ENCODE measurements at places on chromosomes 7 and 10.

DNA sequence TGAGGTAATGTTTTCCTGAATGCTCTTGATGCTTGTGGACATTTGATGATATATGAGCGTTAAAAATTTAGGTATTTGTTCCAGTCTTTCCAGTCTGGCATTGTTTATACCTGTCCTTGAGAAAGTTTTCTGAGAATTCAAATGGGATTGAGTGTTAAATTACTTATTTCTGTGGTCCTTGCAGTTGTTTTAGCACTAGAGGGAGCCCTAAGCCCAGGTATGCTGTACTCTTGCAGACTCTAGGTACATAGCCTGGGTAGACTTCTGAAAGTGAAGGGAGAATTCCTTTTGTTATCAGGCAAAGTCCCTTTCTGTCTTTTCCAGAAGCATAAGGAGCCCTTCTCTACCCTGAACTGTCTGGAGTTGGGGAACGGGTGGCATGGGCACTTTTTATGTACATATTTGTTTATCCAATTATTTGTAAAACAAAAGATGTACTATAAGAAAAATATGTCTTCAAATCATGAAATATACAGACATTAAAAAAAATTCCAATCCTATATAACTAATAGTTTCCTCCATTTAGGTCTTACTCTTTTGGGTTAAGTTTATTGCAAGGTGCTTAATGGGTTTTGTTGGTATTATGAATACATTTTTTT is 262.1 kb downstream of the ATRNL1 start:
- DNase-seq: no peak

DNA sequence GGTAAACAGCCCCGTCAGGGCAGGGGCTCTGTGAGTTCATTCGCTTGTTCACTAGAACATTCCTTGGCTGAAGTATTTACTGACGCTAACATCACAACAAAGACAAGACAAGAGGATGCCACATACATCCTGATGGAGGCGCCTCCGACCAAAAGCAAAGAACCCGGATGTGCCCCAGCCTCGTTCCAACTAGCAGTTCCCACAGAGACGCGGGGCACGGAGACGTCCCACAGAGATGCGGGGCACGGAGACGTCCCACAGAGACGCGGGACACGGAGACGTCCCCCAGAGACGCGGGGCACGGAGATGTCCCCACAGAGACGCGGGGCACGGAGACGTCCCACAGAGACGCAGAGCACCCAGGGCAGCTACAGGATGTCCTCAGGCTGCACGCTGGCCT is 35.4 kb upstream of the CFAP46 start:
- DNase-seq: no peak

GRCh38 chr10:2150288-2150687 is 413.0 kb upstream of the ADARB2 start:
- DNase-seq: no peak

DNA sequence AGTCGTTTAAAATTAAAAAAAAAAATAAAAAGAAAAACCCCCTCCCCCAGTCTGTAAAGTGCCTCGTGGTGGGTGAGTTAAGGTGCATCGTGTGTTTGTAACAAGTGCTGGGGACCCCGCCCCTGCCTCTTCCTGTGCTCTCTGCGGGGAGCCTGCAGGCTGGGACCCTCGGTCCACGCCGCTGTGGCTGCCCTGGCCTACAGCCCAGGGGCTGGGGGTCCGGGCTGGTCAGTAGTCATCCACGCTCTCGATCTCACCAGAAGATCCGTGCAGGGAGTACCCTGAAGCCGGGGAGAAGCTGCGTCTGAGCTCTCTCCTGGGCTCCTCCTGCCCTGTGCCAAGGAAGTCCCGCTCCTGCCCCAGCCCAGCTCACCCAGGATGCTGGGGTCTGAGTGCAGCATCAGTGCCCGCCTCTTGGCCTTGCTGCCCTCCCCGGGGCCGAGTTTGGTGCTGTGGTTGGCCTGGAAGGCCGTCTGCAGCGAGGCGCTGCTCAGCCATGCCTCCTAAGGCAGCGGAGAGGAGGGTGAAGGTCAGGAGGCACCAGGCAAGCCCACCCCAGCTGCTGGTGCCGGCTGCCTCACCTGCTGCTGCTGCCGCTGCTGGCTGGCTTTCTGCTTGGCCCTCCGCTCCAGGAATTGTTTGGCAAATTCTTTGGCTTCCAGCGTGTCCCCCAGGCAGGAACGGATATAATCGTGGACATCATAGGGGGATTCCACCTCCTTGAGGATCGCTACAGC is 8.1 kb downstream of the GNB2 start:
- no peak for DNase-seq

- DNase-seq: no peak
Measured at GRCh38 chr10:35600193-35600592, 4.9 kb upstream of the GJD4 start.

DNA sequence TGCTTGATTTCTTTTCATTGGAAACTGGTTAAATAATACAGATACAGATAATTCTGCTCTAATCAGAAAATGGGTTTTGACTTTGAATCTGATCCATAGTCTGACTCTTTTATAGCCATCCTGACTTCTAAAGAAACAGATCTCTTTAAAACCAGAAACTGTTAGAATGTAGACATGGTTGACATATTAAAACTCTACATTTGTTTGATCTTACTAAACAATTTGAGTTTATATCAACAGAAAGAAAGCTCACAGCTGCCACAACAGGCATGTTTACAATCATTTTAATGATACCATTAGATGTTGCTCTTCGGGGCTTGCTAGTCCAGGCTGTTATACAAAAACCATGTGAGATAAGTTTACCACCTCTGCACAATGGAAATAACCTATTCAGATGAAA is 193.0 kb upstream of the SEMA3A start:
- DNase-seq: no peak

DNA sequence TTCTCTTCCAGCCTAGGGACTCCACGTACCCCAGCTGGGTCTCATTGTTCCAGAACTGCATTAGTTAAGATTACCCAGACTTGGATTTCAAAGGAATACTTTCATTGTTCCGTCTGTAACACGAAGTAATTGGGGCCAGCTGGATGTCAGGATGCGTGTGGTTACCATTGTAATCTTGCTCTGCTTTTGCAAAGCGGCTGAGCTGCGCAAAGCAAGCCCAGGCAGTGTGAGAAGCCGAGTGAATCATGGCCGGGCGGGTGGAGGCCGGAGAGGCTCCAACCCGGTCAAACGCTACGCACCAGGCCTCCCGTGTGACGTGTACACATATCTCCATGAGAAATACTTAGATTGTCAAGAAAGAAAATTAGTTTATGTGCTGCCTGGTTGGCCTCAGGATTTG is 21.0 kb downstream of the LRRC17 start:
- DNase-seq: no peak

- DNase-seq: no peak
Measured at GRCh38 chr7:30659312-30659711, 22.9 kb downstream of the CRHR2 start.

DNA sequence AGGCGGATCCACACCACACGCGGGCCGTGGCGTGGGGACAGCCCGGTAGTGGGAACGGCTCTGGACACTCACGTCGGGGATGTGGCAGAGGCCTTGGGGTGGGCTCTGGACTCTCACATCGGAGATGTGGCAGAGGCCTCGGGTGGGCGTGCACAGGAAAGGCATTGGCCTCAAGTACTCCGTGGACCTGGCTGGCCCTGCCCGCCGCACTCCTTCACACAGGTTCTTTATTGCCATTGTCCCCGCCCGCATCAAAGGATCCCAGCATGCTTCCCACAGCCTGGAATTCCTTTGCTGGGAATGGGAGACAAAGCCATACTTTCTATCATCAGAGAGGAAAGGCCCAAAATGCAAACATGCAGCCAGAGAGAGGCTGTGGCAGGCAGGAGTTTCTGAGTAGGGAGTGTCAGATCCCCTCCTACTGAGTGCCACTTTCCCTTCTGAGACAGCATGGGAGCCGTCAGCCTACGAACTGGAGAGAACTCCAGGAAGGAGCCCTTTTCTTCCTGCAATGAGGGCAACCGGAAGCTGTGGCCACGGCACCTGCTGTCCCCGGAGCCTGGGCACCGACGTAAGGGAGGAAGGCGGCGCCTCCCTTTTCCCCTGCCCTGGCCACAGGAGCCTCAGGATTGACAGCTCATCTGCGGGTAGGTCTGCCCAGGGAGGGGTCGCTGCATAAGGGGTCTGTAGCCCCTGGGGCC is 51.5 kb downstream of the RBM17 start:
- no peak for DNase-seq

- no peak for DNase-seq
Measured at GRCh38 chr7:105892387-105892786, 16.0 kb upstream of the ATXN7L1 start.

DNA sequence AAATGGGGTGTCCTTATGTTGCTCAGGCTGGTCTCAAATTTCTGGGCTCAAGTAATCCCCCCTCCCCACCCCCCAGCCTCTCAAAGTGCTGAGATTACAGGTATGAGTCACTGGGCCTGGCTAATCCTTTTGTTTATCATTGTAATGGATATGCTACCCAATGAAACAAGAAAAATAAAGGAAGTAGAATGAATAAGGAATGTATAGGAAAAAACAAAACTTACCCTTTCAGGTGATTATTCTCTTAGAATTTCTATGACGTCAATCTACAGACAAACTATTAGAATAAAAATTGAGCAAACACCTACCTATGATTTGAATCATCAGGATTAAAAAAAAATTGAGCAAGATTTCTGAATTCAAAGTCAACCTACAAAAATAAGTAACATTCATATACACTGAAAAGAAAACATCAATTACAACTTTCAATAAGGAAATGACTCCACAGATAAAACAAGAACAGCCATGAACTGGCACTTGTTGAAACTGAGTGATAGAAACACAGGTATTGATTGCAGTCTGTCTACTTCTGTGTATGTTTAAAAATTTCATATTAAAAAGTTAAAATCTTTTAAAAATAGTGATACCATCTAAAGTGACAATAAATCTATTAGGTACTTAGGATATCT is 12.2 kb downstream of the ADAM12 start:
- DNase-seq: no peak

DNA sequence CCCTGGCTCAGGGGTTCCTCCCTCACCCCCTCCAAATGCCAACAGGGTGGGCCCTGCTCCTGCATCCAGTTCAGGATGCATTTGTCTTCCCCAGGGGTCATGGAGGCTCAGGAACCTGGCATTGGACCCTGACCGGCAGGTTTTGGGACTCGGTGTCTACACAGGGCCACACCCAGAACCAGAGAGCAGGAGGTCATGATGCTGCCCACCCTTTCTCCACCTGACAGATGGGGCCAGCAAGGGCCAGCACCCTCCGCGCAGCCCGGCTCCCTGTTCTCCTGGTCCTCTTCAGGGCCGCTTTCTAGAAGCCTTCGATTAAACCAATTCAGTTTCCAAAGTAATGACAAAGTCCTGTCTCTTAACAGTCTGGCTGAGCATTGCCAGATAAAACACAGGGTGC is 50.2 kb downstream of the CAMK2B start:
- no peak for DNase-seq

GRCh38 chr10:129719889-129720590 is 244.0 kb downstream of the EBF3 start:
- no peak for DNase-seq

GRCh38 chr10:111874576-111874975 is 309.0 kb downstream of the GPAM start:
- no peak for DNase-seq

DNA sequence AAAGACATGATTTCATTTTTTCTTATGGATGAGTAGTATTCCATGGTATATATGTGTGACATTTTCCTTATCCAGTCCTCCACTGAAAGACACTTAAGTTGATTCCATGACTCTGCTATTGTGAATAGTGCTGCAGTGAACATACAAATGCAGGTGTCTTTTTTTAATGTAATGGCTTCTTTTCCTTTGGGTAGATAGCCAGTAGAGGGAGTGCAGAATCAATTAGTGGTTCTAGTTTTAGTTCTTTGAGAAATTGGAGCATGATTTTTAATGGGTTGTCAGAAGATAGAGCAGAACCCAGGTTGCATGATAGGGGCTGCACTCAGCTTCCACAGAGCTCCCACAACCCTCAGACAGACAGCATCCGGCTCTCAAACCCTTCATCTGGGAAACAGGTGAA is 152.9 kb upstream of the PLXDC2 start:
- DNase-seq: no peak

GRCh38 chr7:115533785-115534184 is 496.8 kb downstream of the TFEC start:
- DNase-seq: no peak

DNA sequence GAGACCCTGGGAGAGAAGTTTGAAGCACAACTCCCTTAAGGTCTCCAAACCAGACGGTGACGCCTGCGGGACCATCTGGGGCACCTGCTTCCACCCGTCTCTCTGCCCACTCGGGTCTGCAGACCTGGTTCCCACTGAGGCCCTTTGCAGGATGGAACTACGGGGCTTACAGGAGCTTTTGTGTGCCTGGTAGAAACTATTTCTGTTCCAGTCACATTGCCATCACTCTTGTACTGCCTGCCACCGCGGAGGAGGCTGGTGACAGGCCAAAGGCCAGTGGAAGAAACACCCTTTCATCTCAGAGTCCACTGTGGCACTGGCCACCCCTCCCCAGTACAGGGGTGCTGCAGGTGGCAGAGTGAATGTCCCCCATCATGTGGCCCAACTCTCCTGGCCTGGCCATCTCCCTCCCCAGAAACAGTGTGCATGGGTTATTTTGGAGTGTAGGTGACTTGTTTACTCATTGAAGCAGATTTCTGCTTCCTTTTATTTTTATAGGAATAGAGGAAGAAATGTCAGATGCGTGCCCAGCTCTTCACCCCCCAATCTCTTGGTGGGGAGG is 10.8 kb downstream of the SERPINE1 start:
- DNase-seq: no peak

DNA sequence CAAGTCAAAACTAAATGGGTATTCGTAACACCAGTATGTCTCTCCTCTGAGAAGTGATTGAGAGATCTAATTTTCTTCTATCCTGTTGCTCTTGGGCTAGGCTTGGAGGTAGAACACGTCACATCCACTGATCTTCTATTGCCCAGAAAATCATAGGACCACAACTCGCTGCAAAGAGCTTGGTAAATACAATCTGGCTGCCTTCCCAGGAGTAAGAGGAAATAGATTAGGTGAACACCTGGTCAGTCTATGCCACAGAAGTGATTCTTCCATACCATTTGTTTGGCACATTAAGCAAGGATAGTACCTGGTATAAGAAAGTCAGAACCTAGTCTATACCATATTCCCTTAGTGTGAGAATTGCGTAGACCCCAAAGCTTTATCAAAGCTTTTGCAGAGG is 129.3 kb upstream of the PHYHIPL start:
- no peak for DNase-seq

DNA sequence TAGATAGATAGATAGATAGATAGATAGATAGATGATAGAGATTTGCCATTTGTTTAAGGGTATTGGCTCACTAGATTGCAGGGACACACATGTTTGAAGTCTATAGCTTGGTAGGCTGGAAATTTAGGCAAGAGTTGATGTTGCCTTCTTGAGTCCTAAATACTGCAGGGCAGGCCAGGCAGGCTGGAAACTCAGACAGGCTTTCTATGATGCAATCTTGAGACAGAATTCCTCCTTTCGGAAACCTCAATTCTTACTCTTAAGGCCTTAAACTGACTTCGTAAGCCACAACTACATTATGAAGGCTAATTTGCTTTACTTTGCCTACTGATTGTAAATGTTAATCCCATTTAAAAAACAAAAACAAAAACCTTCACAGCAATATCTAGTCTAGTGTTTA is 322.9 kb upstream of the AKR1E2 start:
- DNase-seq: no peak

- no peak for DNase-seq
Measured at GRCh38 chr7:104772405-104773345, 241.3 kb upstream of the KMT2E start.
